Cortex of kidney (tissue), 1 donor: ENCODE measurements at places on chromosomes 6 and 20.

DNA sequence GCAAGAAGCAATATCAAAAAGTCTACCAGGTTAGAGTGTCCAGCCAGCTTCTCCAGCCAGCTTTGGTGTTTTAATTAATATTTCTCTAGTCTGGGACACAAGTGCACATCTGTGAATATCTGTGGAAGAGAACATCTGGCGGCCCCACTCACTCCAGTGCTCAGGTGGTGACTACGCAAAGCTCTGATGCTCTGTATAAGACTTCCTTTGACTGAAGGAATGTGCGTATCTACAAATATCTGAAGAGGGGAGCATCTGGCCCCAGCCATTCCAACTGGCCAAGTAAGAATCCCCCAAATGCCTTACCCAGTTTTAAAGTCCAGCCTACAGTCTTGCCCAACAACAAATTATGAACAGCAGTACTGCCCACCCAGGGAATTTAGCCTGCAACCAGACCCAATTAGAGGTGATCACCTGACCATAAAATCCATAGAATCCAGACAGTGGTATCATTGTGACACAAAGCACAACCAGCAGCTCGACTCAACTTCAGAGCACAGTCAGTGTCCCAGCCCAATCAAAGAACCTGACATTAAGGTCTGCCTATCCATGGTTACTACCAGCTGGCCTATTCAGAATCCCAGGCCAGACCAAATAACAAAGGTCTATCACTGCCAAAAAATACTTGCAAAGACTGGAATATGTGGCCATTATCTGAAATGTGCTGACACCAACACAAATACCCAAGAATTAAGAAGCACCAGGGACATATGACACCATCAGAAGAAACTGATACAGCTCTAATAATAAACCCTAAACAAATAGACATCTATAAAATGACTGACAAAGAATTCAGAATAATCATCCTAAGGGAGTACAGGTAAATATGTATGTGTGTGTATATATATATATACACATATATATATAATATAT, 76.1 kb upstream of the MANEA start:
- no peak for DNase-seq

- no peak for DNase-seq
Observed at GRCh38 chr20:17580895-17581294, 11.0 kb downstream of the DSTN start.

DNA sequence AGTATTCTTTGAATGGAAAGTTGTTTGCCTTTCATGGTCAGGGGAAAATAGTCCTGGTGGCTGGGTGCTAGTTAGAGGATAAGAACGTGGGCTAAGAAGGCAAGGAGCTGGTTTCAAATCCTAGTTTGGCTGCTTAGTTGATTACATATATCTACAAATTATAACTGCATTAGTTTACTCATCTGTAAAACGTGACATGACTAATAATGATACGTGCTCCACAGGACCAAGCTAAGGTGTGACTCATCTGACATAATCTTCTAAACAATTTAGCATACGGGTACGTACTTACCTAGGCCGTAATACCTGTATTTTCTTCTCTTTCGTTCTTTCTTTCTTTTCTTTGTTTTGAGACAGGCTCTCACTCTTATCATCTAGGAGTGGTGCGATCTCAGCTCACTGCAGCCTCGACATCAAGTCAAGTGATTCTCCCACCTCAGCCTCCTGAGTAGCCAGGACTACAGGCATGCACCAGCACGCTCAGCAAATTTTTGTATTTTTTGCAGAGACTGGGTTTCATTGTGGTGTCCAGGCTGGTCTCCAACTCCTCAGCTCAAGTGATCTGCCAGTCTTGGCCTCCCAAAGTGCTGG, 1274.2 kb upstream of the GJE1 start:
- no peak for DNase-seq

- DNase-seq, result no peak
Observed at GRCh38 chr6:144314003-144314485, 28.9 kb downstream of the UTRN start.

DNA sequence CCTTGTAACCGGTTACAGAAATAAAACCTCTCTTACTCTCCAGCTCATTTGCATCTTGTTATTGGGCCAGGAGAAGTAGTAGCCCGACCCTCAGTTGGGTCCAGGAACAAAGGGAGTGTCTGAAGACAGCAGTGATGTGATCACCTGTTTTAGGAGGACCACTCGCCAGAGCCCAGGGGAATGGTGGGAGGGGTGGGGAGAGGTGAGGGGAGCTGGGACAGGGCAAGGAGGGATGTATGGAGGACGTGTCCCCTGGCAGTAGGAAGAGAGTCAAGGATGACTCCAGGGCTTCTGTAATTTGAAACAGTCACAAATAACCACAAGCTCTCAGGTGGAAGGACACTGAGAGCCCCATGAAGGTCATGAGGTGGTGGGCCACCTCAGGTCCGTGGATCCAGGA, 1.4 kb upstream of the PCMTD2 start:
- no peak for DNase-seq

DNA sequence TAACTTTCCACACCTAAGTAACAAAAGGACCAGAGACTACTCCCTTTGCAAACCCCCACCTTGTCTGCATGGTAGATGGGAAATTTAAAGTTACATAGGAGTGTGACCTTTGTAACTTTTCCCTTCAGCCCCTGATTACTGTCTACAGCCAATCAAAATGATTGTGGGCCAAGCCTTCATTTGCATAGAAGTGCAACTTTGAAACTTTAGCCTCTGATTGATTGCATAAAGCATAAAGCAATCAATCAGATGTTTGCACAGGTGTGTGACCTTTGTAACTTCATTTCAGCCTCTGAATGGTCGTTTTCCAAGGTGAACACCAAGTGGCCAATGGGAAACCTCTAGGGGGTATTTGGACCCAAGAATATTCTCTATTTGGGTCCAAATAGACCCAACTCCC, 46.1 kb downstream of the PRKN start:
- DNase-seq, result no peak

DNA sequence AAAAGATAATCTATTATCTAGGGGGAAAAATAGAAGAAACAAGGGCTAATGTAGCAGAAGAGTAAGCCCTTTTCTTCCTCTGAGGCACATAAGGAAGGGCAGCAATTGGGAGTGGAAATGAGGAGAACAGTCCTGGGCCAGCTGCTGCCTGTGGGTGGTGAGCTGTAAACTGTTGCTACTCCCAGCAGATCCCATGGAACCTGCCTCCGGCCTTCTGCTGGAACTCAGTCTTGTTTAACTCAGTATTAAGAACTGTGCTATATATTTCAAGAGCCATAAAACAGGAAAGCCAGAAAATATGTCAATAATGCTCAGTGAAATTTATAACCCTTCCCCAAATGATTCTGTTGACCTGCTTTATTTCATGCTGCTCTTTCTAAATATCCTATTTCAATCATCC, 464.2 kb downstream of the COL12A1 start:
- DNase-seq, result no peak

DNA sequence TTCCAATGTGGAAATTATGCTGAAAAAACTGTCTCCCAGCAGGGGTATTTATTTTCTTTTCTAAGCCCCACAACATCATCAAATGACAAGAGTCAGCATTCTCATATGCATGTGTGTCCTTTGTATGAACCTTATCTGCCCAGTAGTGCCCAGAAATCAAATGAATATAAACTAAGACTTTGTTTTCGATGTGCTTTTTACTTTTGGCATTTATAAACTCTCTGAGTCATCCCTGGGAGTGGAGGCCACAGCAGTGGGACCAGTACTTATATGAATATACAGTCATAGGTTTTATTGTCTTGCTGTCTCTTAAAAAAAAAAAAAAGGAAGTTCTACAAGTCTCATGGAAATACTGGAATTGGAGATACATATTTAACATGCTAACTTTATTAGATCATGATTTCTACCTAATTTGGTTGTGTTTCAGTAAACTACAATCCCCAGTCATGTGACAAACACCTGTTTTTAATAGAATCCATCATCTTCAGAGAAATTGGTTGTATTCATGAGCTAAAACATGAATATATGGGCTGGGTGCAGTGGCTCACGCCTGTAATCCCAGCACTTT, 99.2 kb upstream of the TMEM181 start:
- no peak for DNase-seq

GRCh38 chr6:108796875-108797274, 51.3 kb upstream of the ARMC2 start:
- DNase-seq, result no peak

- DNase-seq, result no peak
Observed at GRCh38 chr6:82785206-82785605, 280.4 kb downstream of the UBE3D start.

- DNase-seq, result no peak
Observed at GRCh38 chr6:26202201-26202611, 115.0 kb downstream of the HFE start.

GRCh38 chr6:46832816-46833215, 39.6 kb downstream of the MEP1A start:
- no peak for DNase-seq

DNA sequence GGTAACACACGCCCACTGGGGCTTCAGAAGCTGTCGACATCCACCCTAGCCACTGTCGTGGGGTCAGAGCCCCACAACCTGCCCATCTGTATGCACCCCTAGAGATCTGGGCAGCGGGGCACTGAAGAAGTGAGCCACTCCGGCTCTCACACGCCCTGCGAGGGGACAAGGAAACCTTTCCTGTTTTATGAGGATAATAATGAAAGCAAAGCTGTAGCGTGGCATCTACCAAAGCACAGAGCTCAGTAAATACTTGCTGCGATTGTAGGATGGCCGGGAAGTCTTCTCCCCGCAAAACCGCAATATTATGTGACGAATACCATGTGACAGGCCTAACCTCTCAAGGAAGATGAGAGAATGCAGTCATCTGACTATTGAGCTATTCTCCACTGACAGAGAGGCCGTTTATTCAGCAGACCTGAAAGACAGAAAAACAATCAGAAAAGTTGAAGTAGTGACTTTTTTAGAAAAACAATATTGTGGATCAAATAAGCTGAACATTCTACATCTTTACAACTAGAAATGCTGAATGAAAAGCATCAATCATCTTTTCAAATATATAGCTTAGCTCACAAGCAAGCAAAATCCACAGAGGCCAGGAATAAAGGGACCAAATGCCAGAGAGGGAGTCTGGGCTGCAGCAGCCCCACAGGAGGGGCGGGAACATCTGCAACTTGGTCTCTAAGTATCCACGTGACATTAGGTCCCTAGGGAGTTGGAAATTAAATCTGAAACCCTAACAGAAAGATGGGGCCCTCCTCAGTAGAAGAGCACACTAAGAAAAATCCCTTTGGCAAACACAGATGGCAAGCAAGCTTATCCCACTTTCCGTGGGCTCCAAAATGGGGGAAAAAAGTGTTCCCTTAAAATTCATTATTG, 207.8 kb downstream of the TTLL2 start:
- no peak for DNase-seq

GRCh38 chr6:36136034-36136433, 5.7 kb downstream of the MAPK13 start:
- DNase-seq, result no peak

GRCh38 chr6:143002686-143003085, 57.7 kb upstream of the HIVEP2 start:
- no peak for DNase-seq

GRCh38 chr20:528923-529604, 14.5 kb downstream of the CSNK2A1 start:
- no peak for DNase-seq
